ENCODE measurements at places on chromosomes 3 and 15. TPM values are rescaled to one million over a fixed set of nuclear protein-coding genes. Genes with fewer than 3 reads are reported as not detected.
A peak's percentile ranks its signal among the peaks of the same experiment; 100 is the strongest.

- no peak overlapping the region for H3K27ac ChIP-seq
- H3K4me3 ChIP-seq, result no peak overlapping the region
- no peaks in the 10 kb centered on the region for H3K36me3 ChIP-seq
- H3K4me1 ChIP-seq, result peaks cover 43% of the 10 kb centered on the region
- no peaks in the 10 kb centered on the region for H3K27me3 ChIP-seq
Measured at GRCh38 chr15:75032395-75032794, 9.0 kb downstream of the PPCDC start.

- DNase-seq, result no peak
- H3K4me3 ChIP-seq, result no peak overlapping the region
- H3K36me3 ChIP-seq, result no peaks in the 10 kb centered on the region
- H3K27me3 ChIP-seq, result no peaks in the 10 kb centered on the region
Measured at GRCh38 chr3:132418916-132419315, 1.6 kb downstream of the DNAJC13 start.

- no peaks in the 10 kb centered on the region for H3K27me3 ChIP-seq
- H3K36me3 ChIP-seq, result no peaks in the 10 kb centered on the region
- DNase-seq, result no peak
- H3K4me3 ChIP-seq, result no peak overlapping the region
- H3K4me1 ChIP-seq, result no peaks in the 10 kb centered on the region
- no peak overlapping the region for H3K27ac ChIP-seq
Measured at GRCh38 chr3:43455233-43455632, 166.6 kb downstream of the ANO10 start.

The SETD2 gene
- 33.7 TPM for total RNA-seq

GRCh38 chr15:54559405-54560069, 581.3 kb downstream of the UNC13C start:
- no peak overlapping the region for H3K27ac ChIP-seq
- DNase-seq, result no peak
- no peaks in the 10 kb centered on the region for H3K36me3 ChIP-seq

DNA sequence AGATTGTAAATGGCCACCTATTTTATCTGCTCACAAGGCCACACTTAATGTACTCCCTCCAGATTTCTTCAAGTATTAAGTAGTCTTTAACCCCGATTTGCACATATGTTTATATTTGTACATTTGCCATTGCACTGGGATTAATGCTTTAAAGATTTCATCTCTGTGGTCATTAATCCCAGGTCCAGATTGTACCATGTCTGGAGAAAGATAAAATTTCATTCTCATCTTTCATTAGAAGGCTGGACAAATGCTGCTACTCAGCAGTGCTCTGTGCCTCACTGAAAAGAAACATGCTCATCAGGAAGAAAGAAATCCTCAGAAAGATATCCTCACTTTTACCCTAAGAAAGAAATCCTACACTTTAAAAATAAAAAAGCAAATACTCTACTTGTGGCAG, 62.5 kb upstream of the LRRC3B start:
- no peak overlapping the region for H3K27ac ChIP-seq
- H3K4me3 ChIP-seq, result no peak overlapping the region
- H3K27me3 ChIP-seq, result no peaks in the 10 kb centered on the region
- no peaks in the 10 kb centered on the region for H3K36me3 ChIP-seq
- no peaks in the 10 kb centered on the region for H3K4me1 ChIP-seq

- no peak for DNase-seq
- H3K27ac ChIP-seq, result no peak overlapping the region
- H3K4me1 ChIP-seq, result no peaks in the 10 kb centered on the region
Measured at GRCh38 chr3:115040246-115040645, 106.8 kb downstream of the ZBTB20 start.

DNA sequence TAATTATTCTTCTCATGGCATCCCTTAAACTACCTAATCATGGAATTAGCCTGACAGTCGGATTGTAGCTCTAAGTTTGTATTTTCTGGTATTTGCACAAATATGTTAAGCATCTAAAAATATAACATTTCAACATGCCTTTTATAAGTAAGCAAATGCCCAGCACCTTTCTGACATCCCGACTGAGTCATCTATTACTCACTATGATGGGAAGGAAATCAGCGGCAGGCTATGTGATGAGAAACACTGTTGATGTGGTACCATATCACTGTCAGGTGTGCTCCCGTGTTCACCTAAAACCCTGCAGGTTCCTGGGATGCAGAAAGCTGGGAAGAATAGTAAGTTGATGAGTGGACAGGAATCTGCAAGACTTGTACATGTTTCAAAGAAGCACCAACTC, 367.8 kb upstream of the IL12A start:
- H3K36me3 ChIP-seq, result no peaks in the 10 kb centered on the region
- H3K27ac ChIP-seq, result no peak overlapping the region
- no peaks in the 10 kb centered on the region for H3K27me3 ChIP-seq

DNA sequence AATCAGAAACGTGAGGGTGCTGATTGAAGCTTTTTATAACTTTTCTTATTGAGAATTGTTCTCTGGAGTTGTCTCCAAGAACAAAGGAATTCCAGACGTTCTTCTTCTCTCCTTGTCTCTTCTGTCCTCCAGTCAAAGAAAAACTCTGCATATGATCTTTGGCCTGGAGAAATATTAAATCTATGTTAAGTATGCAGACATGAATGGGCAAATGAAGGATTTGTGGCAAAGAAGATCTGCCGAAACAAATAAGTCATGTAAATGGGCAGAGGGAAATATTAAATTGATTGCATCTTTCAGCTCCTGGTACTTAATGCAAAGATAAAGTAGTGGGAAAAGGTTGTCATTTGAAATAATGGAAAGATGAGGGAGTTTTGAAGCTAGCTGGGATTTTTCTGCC, 74.9 kb downstream of the IGF1R start:
- H3K27ac ChIP-seq, result no peak overlapping the region
- no peaks in the 10 kb centered on the region for H3K27me3 ChIP-seq
- no peak for DNase-seq
- no peaks in the 10 kb centered on the region for H3K36me3 ChIP-seq
- no peak overlapping the region for H3K4me3 ChIP-seq

DNA sequence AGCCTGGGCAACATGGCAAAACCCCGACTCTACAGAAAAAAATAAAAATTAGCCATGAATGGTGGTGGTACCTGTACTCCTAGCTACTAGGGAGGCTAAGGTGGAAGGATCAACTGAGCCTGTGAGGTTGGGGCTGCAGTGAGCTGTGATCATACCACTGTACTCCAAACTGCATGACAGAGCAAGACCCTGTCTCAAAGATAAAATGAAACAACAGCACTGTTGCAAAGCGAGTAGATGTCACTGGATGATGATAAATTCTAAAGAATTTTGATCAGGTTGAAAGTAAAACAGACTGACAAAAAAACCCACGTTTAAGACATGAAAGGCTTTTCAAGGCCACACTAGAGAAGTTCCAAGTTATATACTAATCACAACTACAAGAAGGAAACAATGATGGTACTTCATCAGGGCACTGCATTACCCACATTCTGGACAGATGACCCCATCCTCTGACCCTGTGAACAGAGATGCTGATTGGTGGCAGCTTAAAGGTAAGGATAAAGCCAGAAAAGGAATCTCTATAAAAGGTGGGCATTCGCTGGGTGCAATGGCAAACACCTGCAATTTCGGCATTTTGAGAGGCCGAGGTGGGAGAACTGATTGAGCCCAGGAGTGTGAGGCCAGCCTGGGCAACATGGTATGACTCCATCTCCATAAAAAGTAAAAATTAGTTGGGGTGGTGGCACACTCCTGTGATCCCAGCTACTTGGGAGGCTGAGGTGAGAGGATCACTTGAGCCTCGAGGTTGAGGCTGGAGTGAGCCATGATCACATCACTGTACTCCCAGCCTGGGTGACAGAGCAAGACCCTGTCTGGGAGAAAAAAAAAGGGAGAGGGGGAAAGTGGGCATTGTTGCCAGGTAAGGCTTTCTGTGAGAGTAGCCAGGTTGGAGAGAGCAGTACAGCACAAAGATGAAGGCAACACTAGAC, 59.2 kb downstream of the TBL1XR1 start:
- H3K36me3 ChIP-seq, result peaks cover 21% of the 10 kb centered on the region
- no peak for DNase-seq
- no peaks in the 10 kb centered on the region for H3K27me3 ChIP-seq
- H3K4me3 ChIP-seq, result no peak overlapping the region

The ARRDC4 gene
- 6.2 TPM for total RNA-seq

GRCh38 chr3:59751606-59752005, 701.8 kb upstream of the CFAP20DC start:
- DNase-seq, result no peak
- H3K27ac ChIP-seq, result no peak overlapping the region
- no peaks in the 10 kb centered on the region for H3K36me3 ChIP-seq
- H3K4me3 ChIP-seq, result no peak overlapping the region

The AGTR1 gene
- 0.61 TPM for total RNA-seq

DNA sequence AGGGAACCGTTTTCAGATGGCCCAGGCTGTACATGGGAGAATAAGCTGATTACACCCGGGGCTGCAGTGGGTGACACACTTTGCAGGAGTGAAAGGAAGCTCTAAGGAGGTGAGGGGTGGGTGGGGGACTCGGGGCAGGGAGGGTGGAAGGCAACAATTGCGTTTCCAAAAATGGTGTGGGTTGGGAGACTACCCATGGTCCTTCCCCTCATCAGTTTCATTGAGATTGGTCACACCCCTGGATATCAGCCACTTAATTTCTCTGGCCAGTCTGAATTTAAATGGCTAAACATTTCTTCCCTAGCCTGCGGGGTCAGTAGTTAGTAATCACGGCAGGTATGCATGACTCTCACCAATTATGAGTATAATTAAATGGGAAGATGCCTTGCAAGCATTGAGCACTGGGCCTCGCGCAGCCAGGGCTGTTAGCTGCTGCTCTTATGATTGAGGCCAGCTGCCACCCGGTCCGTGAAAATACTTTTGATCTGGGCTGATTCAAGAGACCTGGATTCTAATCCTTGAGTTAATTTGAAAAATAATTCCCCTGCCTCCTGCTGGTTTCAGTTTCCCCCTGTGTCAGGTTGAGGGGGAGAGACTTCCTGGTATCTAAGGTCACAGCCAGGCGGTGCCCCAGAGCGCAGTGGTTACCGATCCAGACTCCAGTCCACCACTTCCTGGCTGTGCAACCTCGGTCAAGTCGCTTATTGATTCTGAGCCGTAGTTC, 23.3 kb downstream of the SLC6A6 start:
- peak; percentile 38 for DNase-seq
- H3K4me3 ChIP-seq, result no peak overlapping the region
- peak overlapping the region; percentile 26 for H3K27ac ChIP-seq
- no peaks in the 10 kb centered on the region for H3K27me3 ChIP-seq
- H3K4me1 ChIP-seq, result peaks cover 75% of the 10 kb centered on the region

The FAM107A gene
- total RNA-seq, result 7.9 TPM

The ANKUB1 gene
- total RNA-seq, result not detected

The HYAL2 gene
- 15.2 TPM for total RNA-seq

- no peaks in the 10 kb centered on the region for H3K4me1 ChIP-seq
- no peak for DNase-seq
- H3K36me3 ChIP-seq, result no peaks in the 10 kb centered on the region
- H3K27ac ChIP-seq, result no peak overlapping the region
- H3K4me3 ChIP-seq, result no peak overlapping the region
Measured at GRCh38 chr3:95218484-95218883, 1155.6 kb downstream of the NSUN3 start.

The CLRN1 gene
- under 0.01 TPM for total RNA-seq

GRCh38 chr15:63835211-63835568, 1.4 kb upstream of the HERC1 start:
- H3K4me3 ChIP-seq, result no peak overlapping the region
- H3K36me3 ChIP-seq, result no peaks in the 10 kb centered on the region
- no peak overlapping the region for H3K27ac ChIP-seq

- H3K4me3 ChIP-seq, result no peak overlapping the region
- DNase-seq, result no peak
- no peak overlapping the region for H3K27ac ChIP-seq
- no peaks in the 10 kb centered on the region for H3K36me3 ChIP-seq
- no peaks in the 10 kb centered on the region for H3K27me3 ChIP-seq
- H3K4me1 ChIP-seq, result no peaks in the 10 kb centered on the region
Measured at GRCh38 chr3:71629711-71630110, 46.2 kb upstream of the FOXP1 start.

DNA sequence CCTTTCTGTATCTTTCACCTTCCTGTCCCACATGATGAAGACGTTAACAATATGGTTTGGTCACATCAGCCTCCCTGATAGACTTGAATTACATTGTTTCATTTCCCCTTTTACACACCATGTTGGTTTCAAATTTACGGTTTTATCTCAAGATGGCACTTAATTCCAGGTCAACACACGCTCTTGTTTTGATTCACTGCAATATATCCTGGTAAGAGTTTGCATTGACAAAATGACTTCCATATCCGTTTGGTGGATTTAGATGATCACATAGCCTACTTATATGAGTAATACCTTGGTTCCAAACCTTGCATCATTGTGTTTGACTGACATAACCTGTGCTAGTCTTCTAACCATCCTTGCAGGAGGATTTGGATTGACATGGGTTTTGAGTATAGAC, 499.4 kb downstream of the ROBO1 start:
- no peaks in the 10 kb centered on the region for H3K36me3 ChIP-seq
- no peak overlapping the region for H3K4me3 ChIP-seq
- H3K27me3 ChIP-seq, result no peaks in the 10 kb centered on the region
- H3K27ac ChIP-seq, result no peak overlapping the region
- no peaks in the 10 kb centered on the region for H3K4me1 ChIP-seq

- no peaks in the 10 kb centered on the region for H3K27me3 ChIP-seq
- no peaks in the 10 kb centered on the region for H3K4me1 ChIP-seq
- no peaks in the 10 kb centered on the region for H3K36me3 ChIP-seq
- no peak overlapping the region for H3K27ac ChIP-seq
Measured at GRCh38 chr3:14236902-14237301, 58.3 kb downstream of the LSM3 start.

- no peaks in the 10 kb centered on the region for H3K36me3 ChIP-seq
- DNase-seq, result no peak
- no peaks in the 10 kb centered on the region for H3K27me3 ChIP-seq
- no peak overlapping the region for H3K27ac ChIP-seq
- H3K4me1 ChIP-seq, result no peaks in the 10 kb centered on the region
- no peak overlapping the region for H3K4me3 ChIP-seq
Measured at GRCh38 chr3:162605651-162606204, 1109.1 kb downstream of the OTOL1 start.
